ENCODE measurements at places on chromosomes 6 and 20.
A peak's percentile ranks its signal among the peaks of the same experiment; 100 is the strongest.

DNA sequence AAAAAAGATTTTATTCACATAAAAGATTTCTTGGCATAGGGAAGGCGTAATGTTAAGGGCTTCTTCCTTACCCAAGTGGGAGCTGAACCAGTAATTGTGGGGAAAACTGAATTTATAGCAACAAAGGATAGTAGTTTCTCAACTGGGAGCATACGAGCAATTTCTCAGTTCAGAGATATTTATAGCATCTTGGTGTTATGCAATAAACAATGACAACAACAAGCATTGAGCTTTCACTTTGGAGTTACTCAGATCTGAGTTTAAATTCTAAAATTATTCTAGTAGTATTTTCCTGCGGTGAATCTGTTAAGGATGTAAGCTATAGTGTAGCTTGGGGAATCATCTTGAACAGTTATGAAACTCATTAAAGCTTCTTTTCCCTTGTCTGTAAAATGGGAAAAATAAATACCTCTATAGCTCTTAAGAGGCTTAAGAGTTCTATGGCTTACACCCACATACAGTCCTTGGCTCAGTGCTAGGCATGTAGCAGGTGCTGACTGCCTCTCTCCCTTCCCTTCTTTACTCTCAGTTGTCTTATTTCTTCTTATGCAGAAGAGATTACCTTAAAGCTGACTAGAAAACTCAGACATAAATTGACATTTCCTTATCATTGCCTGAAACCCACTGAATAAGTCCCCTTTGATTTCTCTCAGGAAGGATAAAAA, 58.8 kb downstream of the SAMD5 start:
- peak; percentile 18 for DNase-seq

DNA sequence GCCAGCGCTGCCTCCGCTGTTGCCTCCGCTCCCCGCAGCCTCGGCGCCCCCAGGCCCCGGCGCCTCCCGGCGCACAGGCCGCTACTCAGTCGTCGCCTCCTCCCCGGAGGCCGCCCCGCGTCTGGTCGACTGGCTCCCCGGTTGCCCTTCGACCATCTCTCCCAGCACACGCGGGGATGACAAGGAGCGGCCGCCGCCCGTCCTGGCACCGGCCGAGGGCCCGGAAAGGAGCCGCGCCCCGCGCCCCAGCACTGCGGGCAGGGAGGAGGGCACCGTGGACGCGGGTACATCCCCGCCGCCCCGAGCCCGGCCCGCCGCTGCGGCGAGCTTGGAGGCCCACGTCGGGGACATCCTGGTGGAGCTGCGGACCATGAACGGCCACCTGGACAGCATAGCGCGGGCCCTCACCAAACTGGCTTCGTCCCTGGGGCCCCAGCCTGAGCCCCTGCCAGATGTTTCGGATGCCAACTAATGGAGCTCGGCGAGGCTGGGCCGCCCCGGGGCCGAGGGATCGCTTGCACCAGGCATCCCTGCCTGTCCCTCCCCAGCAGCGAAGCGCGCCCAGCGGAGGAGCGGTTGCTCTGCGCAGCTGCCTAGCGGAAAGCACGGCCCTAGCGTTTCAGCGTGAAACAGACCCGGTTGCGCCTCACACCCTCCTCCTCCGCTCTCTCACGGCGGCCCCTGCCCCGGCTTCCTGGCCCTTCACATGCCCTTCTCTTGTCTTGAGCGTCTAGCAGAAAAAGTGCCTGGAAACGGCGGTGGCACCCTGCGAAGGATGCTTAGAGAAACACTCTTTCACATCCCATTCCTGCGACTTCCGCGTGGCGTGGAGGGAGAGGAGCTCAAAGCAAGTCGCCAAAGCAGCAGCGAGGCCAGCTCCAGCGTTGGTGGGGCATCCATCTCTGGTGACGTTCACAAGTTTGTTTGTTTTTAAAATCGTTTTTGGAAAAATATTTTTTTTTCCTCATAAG, 285.8 kb upstream of the SUPT3H start:
- peak; percentile 18 for DNase-seq

DNA sequence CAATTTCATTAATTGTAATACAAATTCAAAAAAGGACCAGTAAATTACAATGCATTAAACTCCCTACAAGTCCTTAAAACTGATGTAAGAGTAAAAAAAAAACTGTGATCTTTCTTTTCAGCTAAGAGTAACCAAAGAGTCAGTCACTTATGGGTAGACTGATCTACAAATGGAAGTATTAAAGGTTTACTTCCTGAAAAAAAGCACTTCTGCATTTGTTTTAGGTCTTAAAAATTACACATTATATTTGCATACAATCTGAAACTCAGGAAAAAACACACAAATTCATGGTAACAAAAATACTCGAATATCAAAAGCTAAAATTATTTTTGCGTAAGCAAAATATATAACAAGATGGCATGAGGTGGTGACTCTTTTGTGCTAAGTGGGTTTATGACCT, 23.5 kb downstream of the USP49 start:
- DNase-seq, result peak; percentile 32

GRCh38 chr20:61525781-61526431, 273.8 kb downstream of the CDH4 start:
- DNase-seq, result no peak

DNA sequence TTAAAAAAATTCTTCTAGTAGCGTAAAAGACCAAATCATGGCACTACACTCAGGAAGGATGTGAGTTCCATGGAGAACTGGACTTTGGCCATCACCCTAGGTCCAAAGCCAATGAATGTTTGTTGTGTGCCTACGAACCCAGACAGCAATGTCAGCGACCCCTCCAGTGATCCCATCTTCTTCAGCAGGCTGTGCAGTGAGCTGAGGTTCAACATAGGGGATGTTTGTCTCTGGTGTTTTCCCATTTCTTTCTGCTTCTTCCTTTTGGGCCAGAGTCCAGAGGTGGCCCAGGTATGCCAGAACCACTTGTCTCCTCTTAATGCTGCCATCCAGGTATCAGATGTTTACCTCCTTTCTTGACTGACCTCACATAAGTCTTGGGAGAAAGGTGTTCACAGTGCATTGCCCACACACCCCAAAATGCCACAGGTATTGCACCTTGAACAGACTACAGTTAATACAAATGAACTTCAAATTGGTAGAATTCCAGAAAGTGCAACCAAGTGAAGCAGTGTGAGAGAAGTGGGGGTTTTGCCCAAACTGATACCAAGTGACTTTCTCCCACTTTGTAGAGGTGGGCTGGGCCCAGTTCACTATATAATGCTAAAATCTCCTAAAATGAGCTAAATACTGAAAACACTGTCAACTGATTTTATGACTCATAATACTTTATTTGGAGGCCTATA, 14.1 kb downstream of the KIZ start:
- no peak for DNase-seq

GRCh38 chr6:24902782-24903181, 33.0 kb downstream of the RIPOR2 start:
- DNase-seq, result no peak

DNA sequence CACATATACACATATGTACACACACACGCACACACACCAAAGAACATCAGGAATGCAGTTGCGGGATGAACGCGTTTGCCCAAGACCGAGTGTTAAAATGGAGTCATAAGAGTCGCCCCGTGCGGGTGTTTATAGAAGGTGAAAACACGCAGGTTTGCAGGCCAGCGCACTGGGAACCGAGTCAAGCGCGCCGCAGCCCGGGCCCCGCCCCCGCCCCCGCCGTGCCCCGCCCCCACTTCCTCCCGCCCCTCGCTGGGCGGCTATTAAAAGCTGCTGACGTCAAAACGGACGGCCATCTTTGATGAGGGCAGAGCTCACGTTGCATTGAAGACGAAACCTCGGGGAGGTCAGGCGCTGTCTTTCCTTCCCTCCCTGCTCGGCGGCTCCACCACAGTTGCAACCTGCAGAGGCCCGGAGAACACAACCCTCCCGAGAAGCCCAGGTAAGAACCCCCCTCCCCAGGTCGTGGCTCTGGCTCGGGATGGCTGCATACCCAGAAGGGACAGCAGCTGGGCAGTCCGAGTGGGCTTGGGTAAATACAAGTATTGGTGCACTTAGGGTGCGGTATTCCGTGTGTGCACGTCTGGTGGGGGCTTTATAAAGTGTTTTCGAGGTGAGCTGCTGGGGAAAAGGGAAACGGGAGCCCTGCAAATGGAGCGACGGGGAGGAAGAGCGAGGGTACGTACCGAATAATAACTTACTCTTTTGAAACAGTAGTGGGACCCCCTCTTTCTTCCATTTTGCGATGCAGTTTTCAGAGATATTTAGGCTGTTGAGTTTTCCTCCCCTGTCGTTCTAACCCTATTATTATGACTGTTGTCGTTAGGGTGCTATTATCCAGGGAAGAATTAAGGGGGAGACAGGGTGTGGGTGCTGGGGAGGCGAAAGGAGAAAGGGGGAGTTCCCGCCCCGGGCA, at the start of gene SNAP25:
Gene SNAP25 (plus strand): TSS at position 295 of the 916 bp plus-strand sequence. CDS start 56,662 bp downstream, outside the sequence.
- peak; percentile 62 for DNase-seq

- no peak for DNase-seq
Observed at GRCh38 chr20:7712661-7713060, 227.6 kb downstream of the HAO1 start.

All from inflammatory macrophage (primary cell).